ENCODE measurements at places on chromosomes 4 and X.

DNA sequence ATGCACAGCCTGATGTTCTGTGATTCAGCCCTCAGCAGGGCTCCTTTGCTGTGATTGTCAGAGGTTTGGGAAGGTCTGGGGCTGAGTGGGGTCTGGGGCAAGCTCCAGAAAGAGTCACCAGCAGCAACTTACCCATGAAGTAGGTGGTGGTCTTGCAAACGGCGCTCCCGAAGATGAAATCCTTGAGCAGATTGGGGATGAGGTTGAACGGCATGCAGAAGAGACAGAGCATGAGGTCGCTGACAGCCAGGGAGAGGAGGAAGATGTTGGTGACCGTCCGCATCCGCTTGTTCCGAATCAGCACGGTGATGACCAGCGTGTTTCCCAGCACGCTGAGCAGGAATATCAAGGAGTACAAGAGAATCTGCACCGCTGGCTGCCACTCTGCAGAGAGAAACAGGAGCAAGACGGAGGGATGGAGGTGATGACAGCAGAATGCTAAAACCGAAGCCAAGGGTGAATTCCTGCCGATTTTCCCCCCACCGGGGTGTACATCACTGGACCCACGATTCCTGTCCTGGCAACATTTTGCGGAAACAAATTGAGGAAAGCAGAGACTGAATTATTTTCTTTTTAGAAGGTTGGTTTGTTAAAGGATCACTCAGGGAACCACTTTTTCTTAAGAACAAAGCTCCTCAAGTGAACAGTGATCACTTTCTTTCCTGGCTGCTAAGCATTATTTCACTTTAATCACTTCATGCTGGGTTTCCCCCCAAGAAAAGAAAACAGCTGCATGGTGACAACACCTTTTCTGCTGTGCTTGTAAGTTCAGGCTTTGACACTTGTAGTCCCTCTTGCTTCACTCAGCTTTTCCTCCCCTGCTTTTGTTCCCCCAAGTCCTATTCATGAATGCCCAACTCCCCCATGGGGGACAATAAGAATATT, 941 bp downstream of the CCKAR start:
- DNase-seq = no peak

- peak; percentile 75 for DNase-seq
Observed at GRCh38 chrX:136227948-136228838, 23.0 kb downstream of the MAP7D3 start.

- DNase-seq = no peak
Observed at GRCh38 chr4:156963419-156963818, 8.2 kb downstream of the PDGFC start.

- DNase-seq = no peak
Observed at GRCh38 chr4:98374643-98375042, 113.5 kb downstream of the RAP1GDS1 start.

GRCh38 chrX:72715546-72715945, 1.4 kb upstream of the PHKA1 start:
- no peak for DNase-seq

All from CD4-positive, CD25-positive, alpha-beta regulatory T cell (primary cell).